ENCODE measurements at places on chromosomes 1 and 21.

DNA sequence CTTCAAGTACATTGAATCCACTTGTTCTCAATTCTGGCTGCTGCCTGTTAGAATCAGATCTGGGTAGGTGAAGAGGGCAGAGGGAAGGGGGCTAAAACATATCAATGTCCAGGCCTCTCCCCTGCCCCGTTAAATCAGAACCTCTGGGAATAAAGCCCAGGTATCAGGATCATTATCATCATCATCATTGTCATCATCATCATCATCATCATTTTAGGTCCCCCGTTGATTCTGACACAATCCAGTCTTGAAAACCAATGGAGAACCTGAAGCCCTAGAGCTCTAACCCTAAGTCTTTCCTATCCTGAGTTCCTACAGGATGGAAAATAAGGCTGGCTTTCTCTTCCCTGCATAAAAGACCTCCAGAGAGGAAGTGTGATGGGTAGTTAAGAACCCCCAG, 93.1 kb downstream of the TAS1R2 start:
- no peak for DNase-seq

DNA sequence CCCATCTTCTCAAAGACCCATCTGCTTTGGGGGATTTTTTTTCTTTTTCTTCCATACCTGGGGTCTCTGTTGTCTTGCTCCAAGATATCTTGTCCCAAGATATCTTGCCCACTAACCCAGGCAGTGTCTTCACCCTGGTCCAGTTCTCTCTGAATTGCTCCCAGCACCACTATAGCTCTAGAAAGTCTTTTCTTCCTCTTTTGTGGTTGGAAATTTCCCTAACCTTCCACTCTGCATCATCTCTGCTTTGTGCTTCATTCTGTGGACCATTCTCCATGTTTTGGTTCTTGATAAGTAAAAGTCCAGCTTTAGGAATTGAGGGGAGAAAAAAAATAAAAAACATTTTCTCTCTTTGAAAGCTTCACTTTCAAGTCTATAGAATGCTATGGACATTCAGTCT, 20.9 kb downstream of the STYXL2 start:
- no peak for DNase-seq

DNA sequence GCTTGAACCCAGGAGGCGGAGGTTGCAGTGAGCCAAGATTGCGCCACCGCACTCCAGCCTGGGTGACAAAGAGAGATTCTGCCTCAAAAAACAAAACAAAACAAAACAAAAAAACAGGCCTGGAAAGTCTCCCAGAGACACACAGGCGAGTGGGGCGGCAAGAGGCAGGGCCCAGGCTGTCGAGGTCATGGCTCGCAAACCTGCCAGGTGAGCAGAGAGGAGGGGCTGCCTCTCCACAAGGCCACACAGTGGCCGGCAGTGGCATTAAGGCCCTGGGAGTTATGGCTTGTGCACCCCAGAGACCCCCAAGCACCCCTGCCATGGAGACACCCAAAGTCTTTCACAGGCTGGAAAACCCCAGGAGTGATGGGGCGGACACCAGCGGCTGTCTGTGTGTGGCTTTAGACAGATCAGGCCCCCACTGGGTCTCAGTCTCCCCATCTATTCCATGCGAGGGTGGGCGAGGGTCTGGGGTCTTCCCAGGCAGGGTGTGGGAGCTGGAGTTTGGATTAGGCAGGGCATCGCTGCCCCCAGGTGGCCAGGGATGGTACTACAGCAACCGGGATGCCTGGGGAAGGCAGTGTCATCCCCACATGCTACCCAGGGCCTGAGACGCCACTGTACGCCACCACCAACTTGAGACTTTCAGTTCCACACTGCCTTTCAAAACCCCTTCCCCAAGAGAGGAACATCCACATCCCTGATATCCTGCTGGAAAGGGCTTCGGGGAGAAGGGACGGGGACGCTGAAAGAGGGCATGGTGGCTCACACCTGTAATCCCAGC, 7.3 kb upstream of the CTRC start:
- DNase-seq, result peak; percentile 43

DNA sequence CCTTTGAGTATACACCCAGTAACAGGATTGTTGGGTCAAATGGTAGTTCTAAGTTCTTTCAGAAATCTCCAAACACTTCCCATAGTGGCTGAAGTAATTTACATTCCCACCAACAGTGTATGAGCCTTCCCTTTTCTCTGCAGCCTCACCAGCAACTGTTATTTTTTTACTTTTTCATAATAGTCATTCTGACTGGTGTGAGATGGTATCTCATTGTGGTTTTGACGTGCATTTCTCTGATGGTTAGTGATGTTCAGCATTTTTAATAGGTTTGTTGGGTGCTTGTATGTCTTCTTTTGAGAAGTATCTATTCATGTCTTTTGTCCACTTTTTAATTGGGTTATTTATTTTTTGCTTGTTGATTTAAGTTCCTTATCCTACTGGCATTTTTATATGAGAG, 26.4 kb upstream of the LAMC1 start:
- no peak for DNase-seq

GRCh38 chr1:204863024-204863423, 7.6 kb upstream of the NFASC start:
- DNase-seq, result no peak

GRCh38 chr1:85289848-85290335, 13.5 kb upstream of the BCL10 start:
- no peak for DNase-seq

DNA sequence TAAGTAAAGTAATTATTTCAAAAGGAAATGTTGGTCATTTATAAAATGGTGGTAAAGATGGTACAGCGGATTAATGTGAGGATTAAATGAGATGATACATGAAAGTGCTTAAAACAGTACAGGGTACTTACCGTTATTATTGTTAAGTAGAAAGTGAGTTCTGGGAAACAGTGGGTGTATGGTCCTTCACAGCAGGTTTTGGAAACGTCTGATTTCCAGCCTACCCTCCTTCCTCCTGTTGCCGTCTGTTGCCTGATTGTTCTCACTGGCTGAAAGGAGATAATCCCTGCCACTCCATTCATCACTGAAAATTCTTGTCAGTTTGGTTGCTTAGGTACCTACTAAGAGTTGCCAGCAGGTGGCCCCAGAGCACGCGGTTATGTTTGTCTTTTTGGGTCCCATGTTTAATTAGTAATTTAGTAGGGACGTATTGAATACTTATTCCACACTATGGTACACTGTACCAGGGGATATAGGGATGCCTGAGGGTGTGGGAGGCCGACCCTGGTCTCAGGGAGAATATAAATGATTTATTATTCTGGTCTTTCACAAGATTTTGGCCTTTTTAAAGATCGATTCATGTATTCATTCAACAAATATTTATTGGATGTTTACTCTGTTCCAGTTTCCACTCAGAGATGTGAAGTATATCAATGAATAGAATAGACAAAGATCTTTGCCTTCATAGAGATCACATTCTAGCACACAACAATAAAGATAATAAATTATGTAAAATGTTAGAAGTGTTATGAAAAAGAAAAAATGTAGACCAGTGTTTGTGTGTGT, 30.8 kb upstream of the RPTN start:
- DNase-seq, result peak; percentile 39

DNA sequence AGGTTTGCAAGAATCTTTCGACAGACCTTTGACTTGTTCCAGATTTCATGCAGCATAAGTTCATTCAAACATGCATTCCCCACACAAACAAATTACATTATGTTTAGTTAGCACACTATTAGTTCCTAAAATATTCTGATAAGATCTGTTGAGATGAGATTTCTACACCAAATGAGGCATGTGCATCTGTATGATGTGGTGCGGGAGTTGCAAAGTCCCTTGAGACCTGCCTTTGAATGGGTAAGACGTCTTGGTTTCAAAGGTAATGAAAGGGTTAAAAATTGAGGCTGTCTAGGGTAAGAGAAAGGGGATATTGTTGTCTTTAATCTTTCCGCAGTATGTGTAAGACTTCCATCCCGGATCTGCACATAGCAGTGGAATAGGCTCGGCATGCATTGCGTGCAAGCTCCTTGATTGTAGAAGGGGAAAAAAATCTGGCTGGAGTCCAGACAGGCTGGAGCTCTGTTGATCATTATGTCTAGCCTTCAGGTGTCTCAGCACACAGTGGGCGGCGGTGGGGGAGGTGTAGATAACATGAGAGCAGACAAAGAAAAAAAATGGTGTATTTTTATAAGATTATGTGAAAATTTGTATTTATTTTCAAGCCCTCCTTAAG, 296.6 kb downstream of the PTPRC start:
- peak; percentile 49 for DNase-seq

- DNase-seq, result no peak
Measured at GRCh38 chr1:219444474-219444873, 168.4 kb downstream of the ZC3H11B start.

GRCh38 chr1:25807480-25808390, 7.7 kb downstream of the SELENON start:
- no peak for DNase-seq

GRCh38 chr1:43565600-43566360, 35.1 kb downstream of the PTPRF start:
- DNase-seq, result no peak

DNA sequence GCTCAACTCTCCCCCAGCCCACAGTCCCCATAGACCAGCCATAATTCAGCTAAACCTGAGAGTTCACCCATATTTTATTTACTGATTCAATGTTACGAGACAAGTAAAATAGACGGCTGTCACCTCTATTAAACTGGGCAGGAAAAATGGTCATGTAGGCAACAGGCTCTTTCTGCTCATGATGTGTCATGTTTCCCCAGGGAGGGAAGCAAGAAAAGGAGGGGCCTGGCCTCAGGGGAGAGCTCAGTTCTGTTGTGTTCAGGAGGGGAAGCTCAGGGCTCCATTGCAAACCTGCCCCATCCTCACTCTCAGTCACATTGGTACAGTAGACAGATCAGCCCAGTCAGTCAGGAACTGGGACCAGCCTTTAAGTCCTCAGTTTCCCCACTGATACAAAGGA, 12.8 kb downstream of the GRIK3 start:
- no peak for DNase-seq

GRCh38 chr1:241918879-241919278, 38.7 kb upstream of the BECN2 start:
- DNase-seq, result no peak

DNA sequence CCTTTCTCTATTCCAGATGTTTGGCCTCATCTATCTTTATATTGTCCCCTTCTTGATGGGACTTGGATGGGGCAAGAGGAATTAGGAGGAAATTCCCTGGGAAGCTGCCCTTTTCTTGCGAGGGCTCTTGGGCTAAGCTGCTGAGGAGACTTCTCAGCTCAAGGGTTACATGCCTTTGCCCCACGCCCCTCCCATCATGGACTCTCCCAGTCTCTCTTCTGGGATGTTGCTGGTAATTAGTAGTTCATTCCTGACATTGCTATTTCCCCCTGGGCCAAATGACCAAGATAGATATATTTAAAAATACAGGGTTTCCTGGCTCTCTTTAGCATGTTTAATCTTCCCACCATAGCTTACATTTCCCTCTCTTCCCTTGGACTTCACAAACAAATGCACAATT, 90.6 kb upstream of the RALGPS2 start:
- DNase-seq, result no peak

DNA sequence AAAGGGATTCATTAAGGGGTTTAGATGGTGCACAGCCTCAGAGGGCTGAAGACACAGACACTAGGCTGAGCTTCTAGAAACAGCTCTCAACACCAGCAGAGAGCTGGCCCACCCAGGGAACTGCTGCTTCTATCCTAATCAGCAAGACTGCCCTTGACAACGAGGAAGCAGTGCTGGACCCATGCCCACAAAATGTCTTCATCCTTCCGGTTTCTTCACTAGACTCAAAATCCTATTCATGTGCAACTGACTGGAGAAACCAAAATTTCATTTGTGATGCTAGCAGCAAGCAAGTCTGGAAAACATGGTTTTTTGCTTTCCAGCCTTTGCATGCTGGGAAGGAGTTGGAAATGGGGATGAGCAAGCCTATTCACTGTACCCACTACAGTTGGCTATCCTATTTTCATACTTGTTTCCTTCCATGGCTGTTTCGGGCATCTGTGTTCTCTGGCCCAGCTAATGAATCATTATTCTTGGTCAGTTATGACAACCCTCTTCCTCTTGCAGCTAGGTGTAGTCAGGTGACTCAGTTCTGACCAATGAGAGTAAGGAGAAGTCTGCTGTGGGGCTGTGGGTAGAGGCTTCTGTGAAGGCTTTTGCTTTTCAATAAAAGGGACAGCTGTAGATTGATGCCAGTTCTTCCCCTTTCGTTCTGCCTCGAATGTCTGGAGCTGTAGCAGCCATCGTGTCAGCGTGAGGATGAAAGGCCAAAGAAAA, 14.6 kb upstream of the TMEM61 start:
- no peak for DNase-seq

GRCh38 chr1:235160383-235160956, 580 bp downstream of the RBM34 start:
- DNase-seq, result no peak

GRCh38 chr21:18424276-18424675, 20.7 kb upstream of the TMPRSS15 start:
- no peak for DNase-seq

DNA sequence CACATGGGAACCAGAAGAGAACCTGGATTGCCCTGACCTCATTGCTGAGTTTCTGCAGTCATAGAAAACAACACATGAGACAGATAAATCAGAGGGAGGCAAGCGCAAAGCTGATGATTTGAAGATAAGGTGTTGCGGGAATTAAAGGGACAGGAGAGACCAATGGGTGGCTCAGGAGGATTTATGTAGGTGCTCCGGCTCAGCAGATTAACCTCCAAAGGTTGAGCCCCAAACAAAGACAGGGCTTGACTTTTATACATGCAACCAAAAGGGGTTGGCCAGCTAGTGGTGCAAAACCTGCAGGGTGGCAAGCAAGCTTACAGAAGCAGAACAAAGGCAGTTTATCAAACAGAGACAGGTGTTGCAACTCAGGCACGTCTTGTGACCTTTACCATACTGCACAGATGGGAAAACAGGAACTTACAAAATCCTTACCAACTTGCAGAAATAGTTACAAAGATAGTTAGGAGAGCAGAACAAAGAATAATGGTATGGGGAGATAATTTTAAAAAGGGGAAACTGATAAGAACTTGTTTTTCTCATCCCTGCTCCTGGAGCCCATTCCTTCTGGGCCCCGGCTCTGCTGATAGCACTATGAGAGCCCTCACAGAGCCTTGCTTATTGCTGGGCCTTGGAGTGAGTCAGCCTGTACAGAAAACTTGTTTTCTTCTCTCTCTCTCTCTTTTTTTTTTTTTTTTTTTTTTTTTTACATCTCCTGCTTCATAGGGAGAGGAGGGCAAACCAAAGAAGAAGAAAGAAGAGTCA, 93.6 kb downstream of the SNRPE start:
- no peak for DNase-seq
